Endodermal cell (in vitro differentiated cells): ENCODE measurements at places on chromosomes 12 and 14.

GRCh38 chr12:112179341-112179740, 54.0 kb downstream of the TRAFD1 start:
- peak; percentile 23 for DNase-seq

GRCh38 chr14:68516342-68516741, 276.5 kb downstream of the ZFP36L1 start:
- no peak for DNase-seq

GRCh38 chr12:6241495-6241894, 41.3 kb downstream of the CD9 start:
- DNase-seq, result no peak

GRCh38 chr14:62614122-62614521, 431.1 kb downstream of the KCNH5 start:
- no peak for DNase-seq

- peak; percentile 14 for DNase-seq
These were observed 87.7 kb downstream of the PTPRB start for GRCh38 chr12:70549340-70550179.

GRCh38 chr12:94287245-94287628, 138.9 kb downstream of the PLXNC1 start:
- DNase-seq, result peak; percentile 45

GRCh38 chr12:27958675-27959074, 13.9 kb downstream of the PTHLH start:
- no peak for DNase-seq

GRCh38 chr12:123763093-123763492, 992 bp downstream of the DNAH10 start:
- peak; percentile 93 for DNase-seq

- no peak for DNase-seq
These were observed 941.9 kb downstream of the NRXN3 start for GRCh38 chr14:79111987-79112501.

- DNase-seq, result no peak
These were observed 15.6 kb upstream of the NGB start for GRCh38 chr14:77286576-77286975.

DNA sequence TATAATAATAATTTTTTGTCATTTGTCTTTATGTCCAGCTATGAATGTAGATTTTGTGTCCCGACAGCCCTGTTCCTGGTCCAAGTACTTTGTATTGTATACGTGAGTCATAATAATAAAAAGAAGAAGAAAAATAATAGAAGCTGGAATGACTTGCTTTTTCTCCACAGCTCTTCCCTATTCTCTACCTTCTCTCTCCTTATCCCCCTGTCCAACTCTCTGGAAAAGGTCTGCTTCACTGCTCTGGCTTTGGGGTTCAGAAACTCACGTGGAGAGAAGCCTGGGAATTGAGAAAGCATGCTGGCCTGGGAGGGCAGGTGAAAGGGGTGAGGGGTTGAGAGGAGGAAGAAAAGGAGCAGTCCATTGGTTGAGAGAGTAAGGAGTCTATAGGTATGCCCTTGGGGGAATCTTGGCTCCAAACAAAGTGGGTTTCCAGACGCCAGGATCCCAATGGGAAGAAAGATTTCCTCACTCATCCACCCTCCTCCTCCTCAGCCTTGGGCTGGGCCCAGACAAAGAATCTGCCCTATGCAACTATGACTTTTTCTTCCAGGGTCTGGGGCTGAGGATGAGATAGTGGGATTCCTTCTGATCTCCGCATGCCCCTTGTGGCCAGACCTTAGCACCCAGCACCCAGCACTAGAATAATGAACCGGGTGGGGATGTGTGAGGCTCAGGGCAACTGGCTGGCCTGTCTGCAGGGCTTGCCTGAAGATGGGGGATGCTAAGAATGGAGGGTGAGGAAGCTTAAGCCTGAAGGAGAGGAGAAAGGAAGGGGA, 4.0 kb downstream of the HOXC8 start:
- DNase-seq, result no peak

DNA sequence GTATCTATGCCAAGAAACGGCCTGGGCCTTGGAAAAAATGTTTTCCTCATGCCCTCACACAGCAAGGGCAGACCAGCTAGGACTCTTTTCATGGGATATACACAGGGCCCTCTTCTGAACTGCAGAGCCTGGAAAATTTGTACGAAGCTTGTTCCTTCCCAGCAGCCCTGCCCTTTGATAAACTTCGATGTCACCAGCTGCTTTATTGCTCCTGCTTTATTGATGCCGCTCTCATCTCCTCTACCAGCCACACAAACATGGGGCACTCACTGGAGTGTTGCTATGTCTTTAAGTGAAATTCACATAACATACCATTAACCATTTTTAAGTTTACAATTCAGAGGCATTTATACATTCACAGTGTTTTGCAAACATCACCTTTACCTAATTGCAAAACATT, 197.9 kb downstream of the KTN1 start:
- DNase-seq, result no peak

GRCh38 chr12:102441077-102441596, 39.2 kb downstream of the IGF1 start:
- no peak for DNase-seq

GRCh38 chr12:88181881-88182280, 39.8 kb downstream of the TMTC3 start:
- no peak for DNase-seq

GRCh38 chr12:56885316-56885715, 48.9 kb downstream of the SDR9C7 start:
- DNase-seq, result no peak

- no peak for DNase-seq
These were observed 375.9 kb downstream of the TMEM121 start for GRCh38 chr14:105902131-105902898.

DNA sequence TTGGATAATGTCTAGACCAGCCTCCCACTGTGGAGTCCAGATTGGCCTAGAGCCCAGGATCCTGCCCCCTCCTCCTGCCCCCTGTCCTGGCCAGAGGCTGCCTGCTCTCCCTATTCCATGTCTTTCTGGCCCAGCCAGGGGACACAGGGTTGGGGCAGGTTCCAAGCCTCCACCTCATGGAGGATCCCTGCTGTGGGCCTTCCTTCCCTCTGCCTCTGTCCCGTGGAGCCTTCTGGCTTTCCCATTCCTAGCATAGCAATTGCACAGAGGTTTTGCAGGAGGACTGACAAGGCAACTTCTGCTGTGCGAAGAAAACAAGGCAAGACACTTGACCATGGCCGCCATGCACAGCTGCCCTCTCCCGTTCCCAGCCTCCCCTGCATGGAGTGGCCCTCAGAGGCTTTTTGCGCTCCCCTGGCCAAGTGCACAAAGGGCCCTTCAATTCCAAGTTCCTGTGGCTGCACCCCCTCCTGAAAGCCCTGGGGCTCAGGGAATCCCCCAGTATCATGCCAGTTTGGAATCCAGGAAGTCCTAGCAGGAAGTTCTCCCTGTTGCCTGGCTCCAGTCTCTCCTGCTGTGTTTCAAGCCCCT, 42.1 kb downstream of the KRT80 start:
- DNase-seq, result peak; percentile 72

DNA sequence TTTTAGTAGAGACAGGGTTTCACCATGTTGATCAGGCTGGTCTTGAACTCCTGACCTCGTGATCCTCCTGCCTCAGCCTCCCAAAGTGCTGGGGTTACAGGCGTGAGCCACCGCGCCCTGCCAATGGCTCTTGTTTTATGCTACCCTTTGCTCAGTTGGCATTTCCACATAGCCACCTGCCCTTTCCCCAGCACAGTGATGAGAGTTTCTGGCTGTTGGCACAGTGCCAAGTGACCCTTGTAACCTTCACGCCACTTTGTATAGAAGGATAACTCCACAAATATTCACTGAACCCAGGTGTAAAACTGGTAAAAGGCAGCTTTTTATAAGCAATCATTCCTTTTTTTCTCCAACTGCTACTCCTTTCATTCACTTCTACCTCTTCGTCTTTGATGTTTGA, 18.5 kb upstream of the CCDC175 start:
- no peak for DNase-seq

- DNase-seq, result no peak
These were observed 51.1 kb upstream of the VRK1 start for GRCh38 chr14:96746101-96746500.
